ENCODE measurements at places on chromosomes 1 and 21.

DNA sequence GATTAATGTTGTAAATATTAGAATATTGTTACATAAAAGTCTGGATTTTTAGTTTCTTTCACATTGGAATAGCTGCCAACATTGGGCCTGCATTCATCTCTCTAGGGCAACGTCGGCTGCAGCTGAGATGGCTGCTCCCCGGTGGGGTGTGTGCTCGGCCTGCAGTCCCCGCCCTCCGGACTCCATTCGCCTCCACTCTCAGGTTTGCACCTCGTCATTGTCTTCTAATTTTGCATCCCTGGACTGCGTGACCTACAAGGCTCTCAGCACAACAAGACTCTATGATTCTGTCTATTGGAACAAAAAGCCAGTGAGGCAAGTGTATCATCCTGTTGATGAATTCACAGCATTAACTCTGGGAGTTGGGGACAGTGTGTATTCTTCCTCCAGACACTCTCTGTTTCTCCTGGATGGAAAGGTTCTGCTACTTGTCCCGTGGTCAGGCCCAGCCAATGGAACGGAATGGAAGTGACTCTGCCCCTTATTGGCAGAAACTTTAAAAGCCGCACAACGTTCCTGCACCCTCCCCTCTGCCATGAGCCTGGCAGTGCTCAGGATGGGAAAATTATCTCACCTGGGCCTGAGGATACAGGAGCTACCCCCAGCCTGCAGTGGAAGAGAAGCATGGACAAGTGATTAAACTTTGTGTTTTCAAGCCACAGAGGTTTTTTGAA is 105.0 kb upstream of the SAMD11 start:
- DNase-seq: no peak

- no peak for DNase-seq
Observed at GRCh38 chr21:39009587-39010225, 173.5 kb downstream of the PSMG1 start.

- no peak for DNase-seq
Observed at GRCh38 chr1:114249691-114250090, 96.0 kb upstream of the SYT6 start.

DNA sequence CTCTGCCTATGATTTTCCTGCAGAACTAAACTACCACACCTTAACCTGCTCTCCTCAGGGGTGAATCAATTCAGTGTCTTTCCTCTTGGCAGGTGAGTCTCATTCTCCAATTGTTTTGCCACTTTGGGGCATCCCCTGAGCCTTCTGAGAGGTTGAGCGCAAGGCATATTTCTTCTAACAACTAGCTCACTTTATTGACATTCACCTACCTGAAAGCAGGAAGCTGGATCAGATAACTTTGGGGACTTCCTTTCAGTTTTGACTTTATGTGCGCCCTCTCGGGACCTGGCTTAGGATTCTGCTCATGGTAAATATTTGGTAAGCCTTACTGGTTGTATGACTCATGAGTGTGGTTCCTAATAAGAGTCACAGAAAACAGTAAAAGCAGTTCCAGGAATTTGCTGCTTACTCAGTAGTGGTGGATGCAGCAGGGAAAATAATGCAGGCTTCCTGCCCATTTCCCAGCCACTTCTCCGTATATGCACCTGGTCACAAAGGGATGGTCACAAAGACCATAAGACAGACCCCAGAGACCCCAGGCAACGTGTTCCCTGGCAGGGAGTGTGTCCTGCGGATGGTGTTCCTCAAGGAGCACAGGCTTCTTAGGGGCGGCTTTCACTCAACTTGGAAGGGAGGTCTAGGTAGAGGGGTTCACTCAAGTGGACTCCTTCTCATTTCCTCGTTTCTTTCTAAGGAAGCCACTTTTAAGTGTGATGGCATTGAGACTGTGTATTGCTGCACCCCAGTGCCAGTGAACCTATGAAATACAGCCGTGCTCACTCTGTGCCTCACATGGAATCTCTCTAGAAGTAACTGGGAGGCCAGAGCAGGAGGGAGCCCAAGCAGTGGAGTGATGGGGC is 22.0 kb upstream of the BATF3 start:
- DNase-seq: no peak

- no peak for DNase-seq
Observed at GRCh38 chr1:58561633-58562032, 15.1 kb upstream of the OMA1 start.

- no peak for DNase-seq
Observed at GRCh38 chr1:183838221-183838620, 33.3 kb downstream of the RGL1 start.

DNA sequence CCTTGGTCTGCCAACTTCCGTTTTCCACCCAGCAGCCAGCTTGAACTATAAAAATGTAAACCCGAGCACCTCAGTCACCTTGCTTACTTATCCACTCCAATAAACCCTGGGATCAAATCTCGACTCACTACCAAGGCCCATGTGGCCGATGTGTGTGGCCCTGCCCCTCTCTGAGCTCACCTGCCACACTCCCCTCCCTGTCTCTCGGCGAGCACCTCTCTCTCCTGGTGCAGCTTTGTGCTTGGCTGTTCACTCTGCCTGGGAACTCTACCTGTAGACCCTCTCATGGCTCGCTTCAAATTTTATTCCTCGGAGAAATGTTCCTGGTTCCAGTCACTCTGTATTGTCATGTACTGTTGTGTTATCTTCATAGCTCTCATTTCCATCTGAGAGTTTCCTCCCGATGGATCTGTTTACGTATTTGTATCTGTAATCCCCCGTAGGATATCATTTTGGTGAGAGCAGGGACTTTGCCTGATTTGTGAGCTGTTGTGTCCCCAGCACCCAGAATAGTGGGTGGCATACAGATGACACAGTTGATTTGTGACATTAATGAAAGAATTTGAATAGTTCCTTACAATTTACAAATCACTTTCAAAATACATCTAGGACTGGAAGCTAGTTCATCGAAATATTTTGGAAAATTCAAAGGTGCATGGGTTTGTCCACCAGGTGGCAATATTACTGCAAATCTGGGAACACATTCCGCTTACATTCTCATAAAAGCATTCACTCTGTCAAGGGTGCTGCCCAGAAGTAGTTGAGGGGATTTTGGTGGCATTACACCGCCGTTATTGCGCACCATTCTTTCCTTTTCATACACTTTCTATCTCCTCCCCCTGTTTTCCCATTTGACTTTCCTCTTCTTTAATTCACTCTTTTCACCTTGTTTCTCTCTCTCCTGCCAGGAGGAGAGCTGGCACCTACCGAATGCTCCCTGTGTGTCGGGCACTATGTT is 95.3 kb downstream of the ABCA4 start:
- no peak for DNase-seq

- no peak for DNase-seq
Observed at GRCh38 chr1:66563094-66563800, 29.3 kb downstream of the SGIP1 start.

DNA sequence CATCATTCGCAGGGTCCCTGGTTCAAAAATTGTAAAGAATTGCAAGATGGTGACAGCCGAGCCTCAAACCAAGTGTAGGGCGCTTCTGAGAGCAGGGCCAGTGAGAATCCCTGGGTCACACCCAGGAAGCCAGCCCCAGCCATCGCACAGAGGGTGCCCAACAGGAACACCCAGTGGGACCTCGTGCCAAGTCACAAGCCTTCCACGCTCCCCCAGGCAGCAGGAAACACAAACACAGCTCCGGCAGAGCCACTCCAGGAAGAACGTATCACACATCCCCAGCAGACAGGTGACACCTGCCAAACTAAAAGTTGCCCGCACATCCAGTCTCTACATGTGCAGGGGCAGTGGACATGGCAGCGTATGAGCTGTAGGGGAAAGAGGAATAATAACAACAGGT is 20.2 kb downstream of the DHRS3 start:
- DNase-seq: no peak

DNA sequence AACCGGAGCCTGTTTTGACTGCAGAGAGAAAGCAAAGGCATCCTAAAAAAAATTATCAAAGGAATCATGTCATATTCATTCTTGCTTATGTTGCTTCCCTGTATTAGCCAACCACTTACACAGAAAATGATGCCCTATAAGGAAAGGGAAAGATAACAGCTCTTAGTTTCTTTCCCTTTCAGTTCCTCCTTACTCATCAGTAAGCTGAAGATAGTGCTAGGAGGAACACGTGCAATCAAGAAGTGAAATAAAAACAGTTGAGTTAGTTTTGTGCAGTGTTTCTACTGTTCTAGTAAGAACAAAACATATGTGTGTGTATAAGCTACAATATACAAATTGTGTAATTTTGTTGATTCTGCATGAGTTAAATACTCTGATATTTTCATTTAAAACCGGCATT is 45.3 kb upstream of the MTF2 start:
- no peak for DNase-seq

DNA sequence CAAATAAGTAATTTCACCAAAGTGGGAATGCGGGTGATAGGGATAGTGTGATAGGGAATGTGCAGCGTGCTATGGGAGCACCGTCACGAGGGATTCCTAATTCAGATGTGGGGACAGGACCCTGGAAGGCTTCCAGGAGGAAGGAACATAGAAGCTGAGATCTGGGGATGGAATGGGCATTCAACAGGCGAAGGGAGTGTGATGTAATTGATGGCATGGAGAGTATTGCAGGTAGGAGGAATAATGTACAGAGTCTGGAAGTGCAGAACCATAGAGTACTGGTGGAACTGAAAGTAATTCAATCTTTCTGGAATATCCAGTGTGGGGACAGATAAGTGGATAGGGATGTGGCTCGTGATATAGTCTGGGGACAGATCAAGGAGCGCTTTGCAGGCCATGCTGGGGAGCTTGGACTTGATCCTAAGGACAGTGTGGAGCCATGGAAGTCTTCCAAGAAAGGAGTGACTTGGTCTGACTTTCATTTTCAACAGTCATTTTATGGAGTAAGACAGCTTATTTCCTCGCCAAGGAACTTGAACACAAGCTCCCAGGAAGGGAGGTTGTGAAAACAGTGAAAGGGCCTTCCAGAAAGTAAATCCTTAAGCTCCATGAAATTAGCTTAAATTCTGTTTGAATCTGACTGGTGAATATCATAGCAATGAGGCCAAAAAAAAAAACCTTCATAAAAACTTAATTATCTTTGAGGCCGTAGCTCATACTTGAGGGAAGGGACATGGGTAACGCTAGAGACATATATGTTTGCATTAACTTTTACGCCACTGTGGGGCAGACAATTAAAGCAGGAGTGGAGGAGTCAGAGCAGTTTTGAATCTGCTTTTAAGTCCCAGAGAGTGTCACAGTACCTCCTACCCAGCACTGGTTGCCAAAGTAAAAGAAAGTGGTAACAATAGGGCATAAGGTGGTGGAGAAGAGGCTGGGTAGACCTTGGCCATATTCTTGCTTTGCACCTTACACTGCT is 55.8 kb downstream of the ROR1 start:
- no peak for DNase-seq

DNA sequence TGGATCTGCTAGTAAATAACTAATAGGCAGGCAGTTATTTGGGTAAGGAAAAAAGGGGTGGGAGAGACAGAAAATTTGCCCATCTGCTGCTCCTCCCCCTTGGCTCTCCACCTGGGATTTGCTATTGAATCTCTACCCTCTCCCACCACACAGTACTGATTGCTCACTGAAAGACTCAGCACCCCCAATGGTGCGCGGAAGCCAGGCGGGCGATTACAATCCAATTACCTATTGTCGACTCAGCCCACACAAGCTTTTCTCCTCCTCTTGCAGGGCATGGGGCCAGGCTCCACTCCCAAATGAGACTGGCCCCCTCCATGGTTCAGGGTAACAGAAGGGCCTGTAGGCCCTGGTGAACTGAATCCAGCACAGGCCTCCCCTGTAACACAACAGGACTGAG is 2.7 kb upstream of the HMGN2 start:
- DNase-seq: no peak

DNA sequence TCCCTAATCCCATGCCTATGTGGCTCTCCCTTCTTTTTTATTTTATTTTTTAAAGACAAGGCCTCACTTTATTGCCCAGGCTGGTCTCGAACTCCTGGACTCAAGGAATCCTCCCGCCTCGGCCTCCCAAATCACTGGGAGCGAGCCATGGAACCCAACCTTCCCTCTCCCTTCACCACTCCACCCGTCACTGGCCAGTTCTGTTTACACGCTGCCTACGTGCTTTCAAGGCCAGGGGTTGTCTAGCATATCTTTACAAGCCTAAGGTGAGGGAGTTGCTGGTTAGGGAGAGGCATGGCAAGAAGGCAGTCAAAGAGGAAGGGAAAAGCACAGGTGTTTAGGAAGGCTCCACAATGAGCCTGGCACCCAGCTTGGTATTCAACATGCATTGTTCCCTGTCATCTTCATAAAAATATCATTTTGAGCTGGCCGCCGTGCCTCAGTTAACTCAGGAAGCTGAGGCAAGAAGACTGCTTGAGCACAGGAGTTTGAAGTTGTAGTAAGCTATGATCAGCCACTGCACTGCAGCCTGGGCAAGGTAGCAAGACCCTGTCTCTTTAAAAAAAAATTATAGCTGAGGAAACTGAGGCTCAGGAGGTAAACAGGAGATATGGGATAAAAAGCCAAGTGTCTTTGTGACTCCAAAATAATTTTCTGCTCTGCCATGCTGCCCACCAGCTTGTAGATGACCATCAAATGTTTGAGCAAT is 1.1 kb downstream of the RHBDL2 start:
- DNase-seq: no peak

DNA sequence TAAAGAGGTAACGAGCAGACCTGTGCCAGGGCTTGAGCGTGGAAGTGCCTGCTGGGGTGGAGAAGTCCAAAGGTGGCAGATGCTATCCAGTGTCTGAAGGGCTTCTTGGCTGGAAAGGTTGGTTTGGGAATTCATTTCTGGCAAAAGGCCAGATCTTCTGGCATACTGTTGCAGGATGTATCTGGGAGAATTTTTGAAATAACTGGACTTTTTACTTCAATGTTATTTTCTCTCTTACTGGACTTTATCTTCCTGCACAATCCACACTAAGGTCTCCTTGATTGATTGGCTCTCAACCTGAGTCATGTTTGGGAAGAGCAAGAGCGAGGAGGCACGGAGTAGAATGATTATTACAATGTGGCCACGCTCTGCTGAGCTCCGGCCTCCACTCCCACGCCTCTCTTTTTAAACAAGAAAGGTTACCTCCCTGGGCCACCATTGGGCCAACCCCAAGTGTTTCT is 278.4 kb downstream of the TM2D1 start:
- no peak for DNase-seq

DNA sequence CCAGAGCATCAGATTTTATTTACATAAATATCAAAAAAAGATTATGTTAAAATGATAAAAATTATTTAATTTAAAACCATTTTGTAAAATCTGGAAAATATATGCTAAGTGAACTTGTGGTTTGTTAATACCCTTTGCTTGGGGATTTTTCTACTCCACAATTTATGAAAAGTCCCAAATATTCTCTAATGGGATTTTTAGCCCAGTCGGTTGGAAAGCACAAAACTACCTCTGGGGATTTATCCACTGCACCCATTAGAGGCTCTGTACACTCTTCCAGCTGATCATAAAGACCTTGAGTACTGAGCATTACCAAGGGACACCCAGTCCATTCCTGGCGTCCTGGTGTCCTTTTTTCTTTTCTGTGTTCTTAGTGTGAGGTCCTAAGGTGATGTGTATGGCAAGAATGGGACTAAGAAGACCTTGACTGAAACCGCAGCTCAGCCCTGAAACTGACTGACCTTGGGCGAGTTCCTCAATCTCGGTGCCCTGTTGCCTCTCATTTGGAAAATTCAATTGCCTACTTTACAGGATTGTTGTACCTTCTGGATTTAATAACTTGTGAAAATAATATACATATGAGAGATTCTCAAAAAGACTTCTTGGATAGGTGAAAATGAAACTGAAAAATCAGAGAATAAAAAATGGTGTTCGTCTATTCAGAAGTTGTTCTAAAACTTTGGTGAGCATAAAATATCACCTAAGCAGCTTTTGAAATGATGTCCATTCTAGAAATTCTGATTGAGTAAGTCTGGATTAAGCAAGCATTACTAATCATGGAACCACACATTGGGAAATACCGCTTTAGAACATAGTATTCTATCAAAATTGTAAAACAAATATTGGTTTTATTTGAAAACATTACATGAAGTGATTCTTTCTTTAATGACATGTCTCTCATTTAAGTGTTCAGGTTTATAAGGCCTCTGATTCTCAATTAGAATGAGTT is 21.5 kb upstream of the SAMSN1 start:
- DNase-seq: no peak
